ENCODE measurements at places on chromosomes 16 and 17.

DNA sequence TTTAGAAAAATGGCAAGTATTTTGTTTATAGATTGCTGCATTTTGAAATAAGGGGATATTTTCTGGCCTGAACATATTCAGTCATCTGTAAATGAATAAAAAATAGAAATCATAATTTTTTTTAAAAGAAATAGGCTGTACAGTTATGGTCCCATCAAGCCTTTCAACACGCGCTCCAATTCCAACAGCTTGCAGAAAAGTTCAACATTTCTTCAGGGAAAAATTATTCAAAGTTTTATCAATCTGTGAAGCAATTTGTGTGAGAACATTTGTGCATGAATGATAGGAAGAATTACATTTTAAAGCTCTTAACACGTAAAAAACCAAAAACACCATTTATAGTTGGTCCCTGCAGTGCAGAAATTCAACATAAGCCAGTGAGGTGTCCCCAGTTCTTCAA lies 50.7 kb upstream of the SLC25A19 start:
- no peak for DNase-seq

GRCh38 chr17:32529604-32530003 lies 42.8 kb downstream of the CDK5R1 start:
- DNase-seq = no peak

DNA sequence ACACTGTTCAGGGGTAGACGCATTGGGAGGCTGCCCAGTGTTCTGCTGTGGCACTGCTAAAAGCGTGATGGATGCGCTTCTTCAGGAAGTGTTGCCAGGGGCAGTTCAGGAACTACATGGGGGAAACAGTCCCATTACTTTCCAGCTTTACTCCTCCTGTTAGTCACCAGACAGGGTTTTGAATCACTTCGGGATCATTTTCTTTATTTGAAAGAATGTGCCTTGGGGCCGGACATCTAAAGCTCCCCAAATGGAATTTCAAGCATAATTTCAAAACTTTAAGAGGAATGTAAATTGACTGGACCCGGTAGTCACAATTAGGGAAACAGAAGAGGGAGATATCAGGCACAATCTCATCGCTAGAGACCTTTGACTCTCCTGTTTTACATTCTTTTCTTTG lies 1.3 kb upstream of the KRTAP2-1 start:
- DNase-seq = no peak

- no peak for DNase-seq
Measured at GRCh38 chr16:2478279-2478678, 3.4 kb downstream of the TBC1D24 start.

DNA sequence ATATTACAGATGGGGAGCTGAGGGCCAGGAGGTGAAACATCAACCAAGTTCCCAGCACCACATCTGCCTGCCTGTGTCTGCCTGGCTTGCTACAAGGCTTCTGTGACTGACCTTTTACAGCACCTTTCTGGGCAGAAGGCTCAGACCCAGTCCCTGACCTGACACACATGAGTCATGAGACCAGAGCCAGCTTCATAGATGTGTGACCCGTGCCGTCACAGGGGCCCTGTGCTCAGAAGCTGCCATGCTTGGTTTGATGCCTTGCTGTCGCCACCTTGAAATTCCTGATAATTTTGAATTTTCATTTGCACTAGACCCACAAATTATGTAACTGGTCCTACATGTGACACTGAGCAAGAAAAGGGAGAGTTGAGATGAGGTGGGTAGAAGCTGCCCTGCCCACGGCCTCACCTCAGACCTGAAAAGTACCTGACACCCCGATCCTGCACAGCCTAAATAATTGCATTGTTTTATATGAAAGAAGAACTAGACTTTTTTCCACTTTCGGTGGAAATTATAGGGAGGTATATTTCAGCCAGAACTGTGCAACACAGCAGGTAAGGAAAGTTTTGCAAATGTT lies 13.3 kb upstream of the PECAM1 start:
- no peak for DNase-seq

DNA sequence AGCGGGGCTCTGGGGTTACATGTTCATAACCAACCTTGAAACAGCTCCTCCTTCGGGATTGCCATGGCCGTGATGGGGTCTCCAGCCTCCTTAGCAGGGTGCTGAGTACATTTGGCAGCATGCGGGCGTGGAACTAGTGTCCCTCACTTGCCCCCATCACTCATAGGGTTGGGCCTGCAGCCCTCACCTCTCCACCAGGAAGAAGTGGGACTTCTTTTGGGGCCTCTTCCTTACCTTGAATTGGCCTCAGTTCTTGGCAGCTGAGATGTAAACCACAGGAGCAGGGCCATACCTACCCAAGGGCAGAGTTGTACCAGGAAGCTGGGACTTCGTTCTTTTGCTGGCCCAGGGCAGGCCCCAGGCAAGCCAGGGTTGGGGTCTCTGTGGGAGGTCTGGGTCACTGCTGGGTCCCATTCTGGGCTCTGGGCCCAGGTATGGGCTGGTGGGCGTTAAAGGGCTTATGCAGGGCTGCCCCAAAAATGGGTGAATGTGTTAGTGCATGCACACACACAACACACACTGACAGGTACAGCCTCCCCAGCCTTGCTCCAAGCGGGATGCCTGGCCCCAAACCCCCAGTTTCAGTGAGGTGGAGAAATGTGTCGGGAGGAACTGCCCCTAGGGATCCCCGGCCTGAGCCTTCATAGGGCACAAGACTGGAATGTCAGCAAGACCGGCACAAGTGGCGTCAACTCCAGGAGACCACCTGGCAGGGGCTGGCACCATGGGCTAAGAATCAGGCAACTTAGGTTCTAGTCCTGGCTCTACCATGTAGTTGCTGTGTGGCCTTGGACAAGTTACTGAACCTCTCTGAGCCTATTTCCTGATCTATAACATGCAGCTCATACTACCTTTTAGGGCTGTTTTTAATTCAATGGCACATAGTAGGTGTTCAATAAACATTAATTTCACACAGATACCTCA lies 3.9 kb upstream of the KRT15 start:
- no peak for DNase-seq

DNA sequence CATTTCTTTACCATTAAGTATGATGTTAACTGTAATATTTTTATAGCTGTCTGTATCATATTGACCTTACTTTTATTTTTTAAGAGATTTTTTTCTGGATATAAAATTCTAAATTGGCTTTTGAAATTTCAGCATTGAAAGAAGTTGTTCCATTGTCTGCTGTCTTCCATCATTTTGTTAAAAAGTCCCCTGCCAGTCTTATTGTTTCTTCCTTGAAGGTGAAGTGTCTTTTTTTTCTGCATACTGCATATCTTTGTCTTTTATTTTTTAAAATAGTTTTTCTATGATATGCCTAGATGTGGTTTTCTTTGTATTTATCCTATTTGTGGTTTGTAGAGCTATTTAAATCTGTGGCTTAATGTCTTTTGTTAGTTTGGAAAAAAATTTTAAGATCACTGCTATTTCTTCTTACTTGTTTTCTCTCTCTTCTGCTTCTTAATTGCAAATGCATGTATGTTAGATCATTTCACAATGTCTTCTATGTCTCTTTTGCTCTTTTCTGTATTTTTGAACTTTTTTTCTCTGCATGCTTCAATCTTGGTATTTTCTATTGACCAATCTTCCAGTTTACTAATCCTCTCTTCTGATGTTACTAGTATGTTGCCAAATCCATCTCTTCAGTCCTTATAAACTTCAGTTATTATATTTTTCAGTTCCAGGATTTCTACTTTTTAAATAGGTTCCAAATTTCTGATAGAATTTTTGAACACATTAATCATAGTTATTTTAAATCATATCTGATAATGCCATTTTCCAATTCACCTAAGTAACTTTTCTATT lies 20.2 kb downstream of the IL21R start:
- no peak for DNase-seq

DNA sequence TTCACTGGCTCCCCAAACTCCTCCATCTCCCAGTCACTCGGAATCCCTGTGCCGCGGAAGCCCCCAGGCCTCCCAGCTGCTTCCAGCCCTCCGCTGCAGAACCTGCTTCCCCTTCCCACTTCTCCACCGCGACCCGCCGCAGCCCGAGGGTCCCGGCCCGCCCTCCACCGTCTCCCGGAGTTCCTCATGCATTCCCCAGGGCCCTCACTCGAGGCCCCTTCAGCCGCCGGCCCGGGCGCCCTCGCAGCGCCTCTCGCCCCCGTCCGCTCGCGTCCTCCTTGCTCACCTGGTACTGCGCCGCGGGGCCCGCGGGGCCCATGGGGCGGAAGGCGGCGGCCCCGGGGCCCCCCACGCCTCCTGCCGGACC lies 329 bp downstream of the SMARCD2 start:
- no peak for DNase-seq

GRCh38 chr17:72560303-72561247 lies 439.8 kb downstream of the SOX9 start:
- DNase-seq = no peak

DNA sequence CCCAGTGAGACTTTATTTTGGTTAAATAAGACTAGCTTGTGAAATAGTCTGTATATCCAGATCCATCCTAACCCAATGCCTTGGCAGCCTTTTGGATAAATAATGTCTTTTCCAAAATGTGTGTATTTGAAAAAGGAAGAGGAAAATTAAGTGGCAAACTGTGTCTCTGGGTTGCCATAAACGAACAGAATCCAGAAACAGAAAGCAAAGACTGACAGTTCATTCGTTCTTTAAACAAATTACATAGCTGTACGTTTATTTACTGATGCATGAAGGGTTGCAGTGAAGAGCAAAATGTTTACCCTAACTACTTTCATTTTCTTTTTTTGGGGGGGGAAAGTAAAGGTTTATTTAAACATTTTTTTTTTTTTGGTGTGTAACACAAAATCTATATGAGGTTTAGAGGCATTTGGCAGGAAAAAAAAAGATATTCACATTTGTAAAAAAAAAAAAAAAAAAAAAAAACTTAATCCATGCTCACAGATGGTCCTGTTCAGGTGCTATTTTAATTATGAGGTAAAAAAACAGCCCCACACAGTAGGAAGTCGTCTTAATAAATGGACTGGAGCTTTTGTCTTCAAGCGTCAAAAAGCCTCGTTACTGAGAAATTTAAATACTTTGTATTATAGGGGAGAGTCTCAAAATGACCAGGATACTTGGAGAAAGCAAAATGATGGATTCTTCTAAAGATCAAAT lies 245.9 kb downstream of the FTO start:
- no peak for DNase-seq

GRCh38 chr16:28925386-28926228 lies 569 bp upstream of the RABEP2 start:
- peak; percentile 51 for DNase-seq

DNA sequence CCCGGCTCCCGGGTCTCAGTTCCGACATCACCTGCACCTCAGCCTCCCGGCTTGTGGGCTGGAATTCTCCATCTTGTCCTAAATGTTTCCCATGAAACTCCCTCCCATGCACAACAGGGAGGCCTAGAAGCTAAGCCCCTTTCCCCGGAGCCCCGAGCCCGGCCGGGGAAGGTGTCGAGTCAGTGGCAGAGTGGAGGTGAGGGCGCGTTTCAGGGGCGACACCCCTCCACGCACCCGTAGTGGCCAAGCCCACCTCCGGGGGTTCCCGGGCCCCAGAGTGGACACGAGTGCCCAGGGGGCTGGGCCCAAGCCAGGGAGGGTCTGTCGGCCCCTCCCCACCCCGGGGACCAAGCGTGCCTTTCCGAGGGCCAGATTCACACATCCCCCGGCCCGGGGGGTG lies 25.0 kb upstream of the C1QTNF8 start:
- DNase-seq = no peak

- no peak for DNase-seq
Measured at GRCh38 chr16:769184-769784, 8.8 kb downstream of the MSLN start.

GRCh38 chr16:25006504-25007056 lies 8.6 kb downstream of the ARHGAP17 start:
- DNase-seq = no peak

GRCh38 chr16:68776821-68777485 lies 39.9 kb downstream of the CDH1 start:
- no peak for DNase-seq

DNA sequence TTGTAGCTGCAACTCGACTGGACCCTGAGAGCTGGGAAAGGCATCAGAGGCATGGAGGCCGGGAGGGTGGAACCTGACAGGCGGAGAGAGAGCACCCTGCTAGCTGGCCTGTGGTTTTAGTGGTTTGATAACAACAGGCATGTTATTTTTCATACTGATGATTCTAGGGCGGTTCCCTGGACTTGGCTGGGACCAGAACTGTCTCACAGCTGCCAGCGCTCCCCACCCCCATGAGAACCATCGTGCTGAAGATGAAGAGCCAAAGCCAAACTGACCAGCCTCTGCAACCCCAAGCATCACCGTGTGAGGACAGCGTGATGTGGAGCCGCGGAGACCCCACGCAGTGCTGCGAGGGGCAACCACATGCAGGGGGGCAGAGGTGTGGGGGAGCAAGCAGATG lies 28.5 kb downstream of the MXRA7 start:
- DNase-seq = no peak

GRCh38 chr16:10253409-10253808 lies 71.2 kb upstream of the GRIN2A start:
- no peak for DNase-seq

GRCh38 chr16:14502932-14503741 lies 126.9 kb downstream of the PARN start:
- DNase-seq = no peak

DNA sequence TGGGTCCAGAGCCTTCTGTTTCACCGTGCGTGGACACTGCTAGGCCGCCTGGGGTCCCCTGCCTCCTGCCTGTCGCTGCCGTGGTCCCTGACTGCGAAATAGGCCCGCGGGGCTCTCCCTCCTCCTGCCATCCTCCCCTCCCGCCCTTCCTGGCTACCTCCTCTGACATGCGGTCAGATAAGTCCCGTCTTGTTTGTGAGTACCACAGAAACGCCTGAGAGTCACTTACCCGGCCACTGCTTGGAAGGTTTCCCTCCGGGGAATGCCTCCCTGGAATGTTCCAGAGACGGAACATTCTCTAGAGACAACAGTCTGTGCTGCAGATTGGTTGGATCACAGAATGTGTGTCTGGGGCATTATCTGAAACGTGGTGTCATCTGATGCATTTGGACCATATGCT lies 22.7 kb downstream of the CIBAR2 start:
- DNase-seq = no peak

DNA sequence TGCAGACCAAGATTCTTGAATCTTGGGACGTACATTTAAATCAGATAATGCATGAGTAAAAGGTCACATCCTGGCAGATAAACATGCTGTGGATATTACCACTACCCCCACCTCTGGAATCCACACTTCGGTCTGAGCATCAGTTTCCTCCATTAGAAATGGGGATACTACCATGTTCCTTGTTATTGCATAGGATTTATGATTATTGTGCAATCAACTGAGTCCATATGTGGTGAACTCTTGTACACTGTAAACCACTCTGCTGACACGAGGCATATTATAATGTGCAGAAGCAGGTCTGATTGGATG lies 108.7 kb downstream of the VAT1L start:
- DNase-seq = no peak

GRCh38 chr17:57984261-57984890 lies 3.7 kb downstream of the VEZF1 start:
- DNase-seq = no peak

DNA sequence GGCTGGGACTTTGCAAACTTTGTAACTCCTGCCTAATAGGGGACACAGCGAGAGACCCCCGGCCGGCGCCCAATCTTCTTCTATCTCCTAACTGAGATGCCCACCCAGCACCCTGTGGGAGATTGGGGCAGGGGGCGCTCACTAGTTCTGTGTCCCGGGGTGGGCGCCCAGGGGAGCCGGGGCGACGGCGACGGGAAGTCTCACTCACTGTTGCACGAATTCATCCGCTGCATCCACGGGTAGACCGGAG lies 3.9 kb upstream of the HOXB5 start:
- no peak for DNase-seq

GRCh38 chr17:16027708-16028584 lies 28.3 kb downstream of the TTC19 start:
- DNase-seq = no peak

GRCh38 chr17:34885076-34885475 lies 76.2 kb downstream of the CCT6B start:
- no peak for DNase-seq

- no peak for DNase-seq
Measured at GRCh38 chr16:673399-673991, 2.0 kb upstream of the RHBDL1 start.

Measured in stimulated activated CD8-positive, alpha-beta memory T cell treated with anti-CD3 and anti-CD28 coated beads, Interleukin-7, amount 100 ng/mL, for 1 hour (primary cell).